ENCODE measurements at places on chromosomes 6 and 20.

GRCh38 chr6:29943053-29943966 is 978 bp downstream of the HLA-A start:
- DNase-seq: peak; percentile 52

DNA sequence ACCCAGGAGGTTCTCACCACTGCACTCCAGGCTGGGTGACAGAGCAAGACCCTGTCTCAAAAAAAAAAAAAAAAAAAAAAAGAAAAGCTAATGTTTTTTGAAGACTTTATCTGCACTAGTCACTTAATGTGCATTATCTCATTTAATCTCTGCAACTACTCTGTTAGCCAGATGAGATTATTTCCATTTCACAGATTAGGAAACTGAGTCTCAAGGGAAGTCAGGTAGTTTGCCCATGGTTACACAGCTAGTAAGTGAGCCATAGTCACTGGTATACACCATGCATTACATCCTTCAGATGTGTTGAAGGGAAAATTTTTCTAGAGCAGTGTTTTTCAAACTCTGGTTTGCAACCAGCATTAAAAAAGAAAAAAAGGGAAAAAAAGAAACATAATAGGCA is 7.2 kb upstream of the SRF start:
- no peak for DNase-seq

- peak; percentile 28 for DNase-seq
These were observed 8.1 kb downstream of the ASIP start for GRCh38 chr20:34249291-34249690.

GRCh38 chr6:111700135-111700690 is 94.5 kb upstream of the TRAF3IP2 start:
- no peak for DNase-seq

DNA sequence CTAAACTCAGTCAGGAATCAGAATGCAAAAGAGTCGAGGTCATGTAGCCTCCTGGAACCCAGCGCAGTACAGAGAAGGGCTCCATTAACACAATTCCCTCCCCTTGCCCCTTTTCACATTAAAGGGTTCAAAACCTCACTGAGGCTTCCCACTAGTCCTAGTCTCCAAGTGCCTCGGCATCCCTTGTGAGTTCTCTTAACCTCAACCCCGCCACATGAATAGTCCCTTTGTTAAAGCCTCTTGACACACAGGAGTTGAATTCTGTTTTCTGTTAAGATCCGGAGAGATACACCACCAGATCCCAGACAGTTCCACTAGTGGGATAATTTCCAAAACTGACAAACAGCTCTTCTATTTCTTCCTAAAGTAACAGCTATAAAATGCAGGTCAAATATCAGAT is 17.8 kb downstream of the PTPRT start:
- no peak for DNase-seq

- peak; percentile 59 for DNase-seq
These were observed 17.9 kb upstream of the CCDC170 start for GRCh38 chr6:151475653-151476523.

GRCh38 chr20:52446421-52447224 is 255.0 kb upstream of the ZFP64 start:
- DNase-seq: no peak

GRCh38 chr6:80215063-80215462 is 108.6 kb downstream of the BCKDHB start:
- DNase-seq: no peak

DNA sequence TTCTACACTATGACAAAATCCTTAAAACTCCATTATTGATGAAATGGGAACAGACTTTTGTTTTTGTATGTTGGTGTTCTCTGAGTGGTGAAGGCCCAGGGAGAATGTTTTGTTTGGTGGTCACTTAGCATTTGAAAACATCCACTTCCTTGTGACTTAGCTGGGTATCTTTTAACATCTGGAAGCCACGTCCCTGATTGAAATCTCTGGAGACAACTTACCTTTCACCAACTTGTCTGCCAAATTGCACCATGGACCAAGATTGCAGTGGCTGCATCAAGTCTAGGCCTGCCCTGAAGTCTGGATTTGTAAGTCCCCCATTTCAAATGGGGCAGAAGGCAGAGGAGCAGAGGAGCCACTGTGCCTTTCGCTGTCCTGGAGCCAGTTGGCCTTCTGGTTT is 534 bp upstream of the EFCAB8 start:
- no peak for DNase-seq
